ENCODE measurements at places on chromosomes 11 and 22.

- no peak for DNase-seq
These were observed 9.0 kb downstream of the USP2 start for GRCh38 chr11:119372260-119373058.

DNA sequence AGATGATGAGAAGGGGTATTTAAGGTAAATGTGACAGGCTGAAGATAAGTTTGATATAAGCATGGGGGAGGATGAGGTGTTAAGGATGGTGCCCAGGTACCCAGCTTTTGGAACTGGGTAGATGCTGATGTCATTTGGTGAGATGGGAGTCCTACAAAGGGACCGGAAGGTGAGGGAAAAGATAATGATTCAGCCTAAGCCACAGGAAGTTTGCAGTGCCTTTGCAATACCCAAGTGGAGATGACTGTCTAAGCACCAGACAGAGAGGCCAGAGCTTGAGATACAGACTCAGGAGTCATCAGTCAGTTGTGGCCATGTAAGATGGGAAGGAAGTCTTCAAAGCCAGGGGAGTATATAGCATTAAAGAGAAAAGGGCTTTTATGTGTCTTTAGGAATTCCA is 30.0 kb upstream of the SMCO4 start:
- no peak for DNase-seq

DNA sequence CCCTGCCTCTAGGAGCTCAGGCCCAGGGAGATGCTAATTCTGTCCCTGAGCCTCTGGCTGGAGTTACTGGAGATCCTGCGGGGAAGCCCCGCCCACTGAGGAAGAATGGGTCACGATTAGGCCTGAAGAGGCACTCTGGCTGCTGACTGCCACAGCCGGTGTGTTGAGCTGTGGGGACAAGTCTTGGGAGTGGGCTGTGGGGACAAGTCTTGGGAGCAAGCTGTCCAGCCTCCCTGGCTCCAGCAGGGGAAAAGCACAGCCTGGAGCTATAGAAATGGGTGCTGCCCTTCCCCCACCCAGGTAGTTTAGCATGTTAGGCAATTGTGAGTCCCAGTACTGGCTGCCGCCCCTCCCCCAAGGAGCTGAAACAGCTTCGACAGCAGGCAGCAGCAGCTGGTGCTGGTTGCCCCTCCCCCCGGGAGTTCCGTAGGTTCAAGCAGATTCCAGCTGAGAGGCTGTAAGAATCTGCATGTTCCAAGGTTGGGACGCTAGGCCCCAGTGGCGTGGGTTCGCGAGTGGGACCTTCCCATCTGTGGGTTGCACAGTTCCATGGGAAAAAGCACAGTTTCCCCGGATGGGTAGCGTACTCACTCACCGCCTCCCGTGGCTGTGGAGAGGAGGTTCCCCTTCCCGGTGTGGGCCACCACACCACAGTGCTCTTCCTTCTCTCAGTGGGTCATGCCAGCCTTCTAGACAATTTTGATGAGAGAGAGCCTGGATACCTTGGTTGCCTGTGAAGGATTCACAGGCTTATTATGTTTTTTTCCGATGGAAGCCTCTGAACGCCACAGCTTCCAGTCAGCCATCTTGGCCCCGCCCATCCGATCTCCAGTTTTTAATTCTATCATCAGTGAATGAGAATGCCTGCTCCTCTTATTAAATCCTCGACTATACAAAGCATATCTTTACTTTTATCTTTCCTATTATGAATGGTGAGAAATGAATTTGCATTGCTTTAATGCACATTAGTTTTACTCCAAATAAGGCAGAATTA is 61.5 kb downstream of the MSANTD4 start:
- DNase-seq = no peak

DNA sequence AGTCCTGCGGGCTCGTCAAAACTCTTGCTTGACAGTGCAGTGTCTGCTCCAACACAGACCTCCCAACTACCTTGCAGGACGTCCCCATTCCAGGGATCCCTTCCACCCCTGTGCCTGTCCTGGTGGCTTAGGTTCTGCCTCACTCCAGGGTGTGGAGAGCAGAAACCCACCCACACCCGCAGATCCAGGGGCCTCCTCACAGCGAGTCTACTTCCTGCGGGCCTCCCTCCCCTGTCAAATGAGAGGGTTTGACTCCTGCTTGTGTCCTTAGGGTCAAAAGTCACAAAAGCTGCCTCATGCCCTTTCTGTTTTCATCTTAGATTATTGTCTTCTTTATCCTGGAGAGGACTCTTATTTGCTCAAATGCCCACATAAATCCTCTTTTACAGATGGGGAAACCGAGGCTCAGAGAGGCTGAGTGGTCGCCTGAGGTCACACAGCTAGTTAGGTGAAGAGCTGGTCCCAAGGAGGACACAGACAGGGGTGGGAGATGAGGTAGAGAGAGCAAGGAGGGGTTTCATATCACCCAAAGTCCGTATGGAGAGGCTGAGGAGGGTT is 81.1 kb upstream of the KCNQ1OT1 start:
- no peak for DNase-seq

DNA sequence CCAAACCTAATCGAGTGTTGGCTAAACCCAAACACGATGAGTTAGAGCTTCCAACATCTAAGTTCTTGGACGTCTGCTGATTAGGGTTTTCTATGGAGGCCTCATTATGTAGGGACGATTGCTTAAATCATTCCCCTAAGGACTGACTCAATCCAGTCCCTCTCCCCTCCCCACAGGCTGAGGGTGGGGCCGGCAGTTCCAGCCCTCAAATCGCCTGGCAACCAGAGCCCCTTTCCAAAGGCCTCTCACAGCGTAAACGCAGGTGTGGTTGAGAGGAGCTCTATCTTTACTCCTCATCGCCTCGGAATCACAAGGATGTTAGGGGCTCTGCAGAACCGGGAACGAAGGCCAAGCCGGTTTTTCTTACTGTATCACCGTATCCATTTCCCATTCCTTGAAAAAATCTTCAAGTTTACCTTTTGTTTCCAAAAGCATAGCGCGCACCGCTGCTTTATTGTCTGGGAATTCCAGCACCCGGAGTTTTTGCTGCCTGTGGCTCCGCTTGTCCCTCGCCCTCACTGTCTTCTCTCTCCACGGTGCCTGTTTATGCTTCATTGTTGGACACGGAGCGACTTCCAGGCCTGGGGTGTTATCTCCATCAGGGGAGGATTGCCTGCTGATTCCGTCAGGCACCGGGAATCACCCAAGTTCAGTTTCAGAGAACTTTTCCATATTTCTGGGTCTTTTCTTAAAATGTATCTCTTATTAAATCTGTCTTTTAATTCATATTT is 13.8 kb upstream of the IFITM3 start:
- no peak for DNase-seq

DNA sequence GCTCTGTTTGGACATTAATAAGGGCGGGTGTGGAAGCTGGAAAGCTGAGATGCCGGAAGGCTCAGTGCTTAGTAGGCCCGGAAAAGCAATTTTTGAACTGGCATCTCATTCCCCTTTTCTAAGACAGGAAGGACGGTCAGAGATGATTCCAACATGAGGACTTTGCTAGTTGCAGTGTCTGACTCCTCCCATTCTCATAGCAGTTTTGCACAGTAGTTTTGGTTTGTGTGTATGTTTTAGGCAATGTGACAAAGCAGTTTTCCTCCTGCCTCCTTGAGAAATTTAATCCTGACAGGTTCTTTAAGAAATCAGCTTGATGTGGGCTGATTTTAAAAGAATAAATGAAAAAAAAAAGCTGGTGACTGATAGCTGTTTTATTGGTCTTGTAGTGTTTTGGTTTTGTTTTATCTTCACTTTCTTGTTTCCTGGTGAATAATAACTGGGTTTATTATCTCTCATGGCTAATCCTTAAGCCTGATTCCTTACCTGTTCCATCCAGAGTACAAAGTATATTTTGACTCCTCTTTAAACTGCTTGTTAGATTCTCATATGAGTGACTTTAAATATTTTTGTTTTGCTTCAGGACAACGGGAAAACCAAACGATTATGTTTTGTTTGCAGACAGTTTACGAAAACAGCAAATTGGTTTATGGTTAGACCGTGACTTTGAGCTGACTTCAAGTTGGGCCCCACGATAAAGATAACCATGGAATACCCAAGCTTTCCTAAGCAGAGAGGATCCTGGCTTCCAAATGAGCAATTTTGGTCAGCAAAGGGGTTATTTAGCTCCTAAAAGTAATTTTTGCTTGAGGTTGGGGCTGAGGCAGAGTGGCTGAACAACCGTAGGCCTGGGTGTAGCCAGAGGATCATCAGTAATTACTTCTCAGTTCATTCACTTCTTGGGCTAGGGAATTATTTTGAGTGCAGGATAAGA is 3.4 kb downstream of the PTPRJ start:
- DNase-seq = no peak
